ENCODE measurements at places on chromosomes 4 and X.

DNA sequence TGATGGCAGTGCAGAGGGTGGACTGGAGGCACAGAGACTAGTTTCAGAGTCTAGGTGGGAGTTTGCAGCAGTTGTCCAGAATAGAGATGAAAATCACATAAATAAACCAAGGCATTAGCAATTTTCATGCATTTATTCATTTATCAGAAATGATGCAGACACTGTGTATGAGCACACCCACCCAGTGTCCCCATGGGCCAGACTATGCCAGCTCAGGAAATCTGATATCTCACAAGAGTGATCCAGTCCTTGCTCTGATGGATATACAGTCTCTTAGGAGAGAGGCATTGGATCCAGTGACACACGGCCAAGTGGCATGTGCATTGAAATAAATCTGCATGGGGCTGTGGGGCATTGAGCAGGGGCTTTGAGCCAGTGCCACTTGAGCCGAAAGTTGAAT is 228.2 kb downstream of the FRMPD4 start:
- DNase-seq: no peak

GRCh38 chr4:143736861-143737260 is 36.4 kb upstream of the FREM3 start:
- no peak for DNase-seq

DNA sequence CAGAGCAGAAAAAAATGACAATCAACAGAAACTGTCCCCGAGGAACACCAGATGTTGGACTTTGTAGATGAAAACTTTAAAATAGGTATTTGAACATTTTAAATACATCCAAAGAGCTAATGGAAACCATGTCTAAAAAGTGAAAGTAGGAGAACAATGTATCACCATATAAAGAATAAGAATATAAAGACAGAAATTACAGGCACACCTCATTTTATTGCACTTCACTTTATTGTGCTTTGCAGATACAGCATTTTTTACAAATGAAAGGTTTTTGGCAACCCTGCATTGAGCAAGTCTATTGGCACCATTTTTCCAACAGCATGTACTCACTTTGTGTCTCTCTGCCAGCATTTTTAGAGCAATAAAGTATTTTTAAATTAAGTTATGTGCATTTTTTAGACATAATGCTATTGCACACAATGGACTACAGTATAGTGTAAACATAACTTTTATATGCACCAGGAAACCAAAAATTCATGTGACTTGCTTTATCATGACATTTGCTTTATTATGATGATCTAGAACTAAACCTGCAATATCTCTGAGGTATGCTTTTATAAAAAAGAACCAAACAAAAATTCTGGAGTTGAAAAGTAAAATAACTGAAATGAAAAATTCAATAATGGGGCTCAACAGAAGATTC is 212.4 kb upstream of the CASK start:
- no peak for DNase-seq

DNA sequence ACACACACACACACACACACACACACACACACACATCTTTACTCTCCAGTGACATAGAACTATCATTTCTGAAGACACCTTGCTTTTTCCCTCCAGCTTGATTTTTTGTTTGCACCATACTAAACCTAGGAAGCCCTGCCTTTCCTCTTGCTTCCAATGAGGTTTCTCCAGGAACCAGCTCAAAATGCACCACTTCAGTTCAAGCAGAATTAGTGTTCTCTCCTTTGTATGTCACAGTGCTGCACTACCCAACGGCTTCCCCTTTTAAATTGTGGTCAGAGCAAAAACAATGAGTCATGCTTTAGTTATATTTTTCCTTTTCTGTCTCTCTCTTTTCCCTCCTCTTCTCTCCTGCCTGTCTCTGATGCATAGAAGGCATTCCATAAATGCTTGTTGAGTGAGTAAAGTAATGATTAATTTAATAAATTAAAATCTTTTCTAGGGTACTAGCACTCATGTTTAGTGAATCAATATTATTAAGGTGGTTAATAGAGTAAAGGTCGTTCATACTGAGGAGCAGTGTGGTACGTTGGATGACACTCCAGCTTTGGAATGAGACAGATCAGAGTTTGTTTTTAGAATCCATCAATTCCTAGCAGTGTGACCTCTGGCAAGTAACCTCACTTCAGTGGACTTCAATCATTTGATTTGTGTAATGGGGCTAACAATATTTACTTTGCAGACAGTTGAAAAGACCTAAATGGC is 5.9 kb downstream of the RTL3 start:
- DNase-seq: peak; percentile 84

DNA sequence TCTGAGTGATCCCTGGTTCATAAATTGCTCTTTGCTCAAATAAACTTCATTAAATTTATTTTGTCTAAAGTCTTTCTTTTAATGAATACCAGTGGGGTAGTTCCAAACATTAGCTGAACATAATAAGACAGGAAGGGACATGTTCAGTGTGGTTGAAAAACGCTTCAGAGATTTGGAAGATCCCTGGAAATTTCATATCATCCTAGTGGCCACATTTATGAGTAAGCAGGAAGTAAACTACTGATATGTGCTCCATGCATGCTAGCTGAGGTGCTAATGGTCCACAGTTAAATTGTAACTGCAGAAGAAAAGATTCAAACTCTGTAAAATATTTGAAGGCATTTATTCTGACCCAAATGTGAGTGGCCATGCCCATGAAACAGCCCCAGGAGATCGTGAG is 1328.7 kb downstream of the ADGRL3 start:
- no peak for DNase-seq

DNA sequence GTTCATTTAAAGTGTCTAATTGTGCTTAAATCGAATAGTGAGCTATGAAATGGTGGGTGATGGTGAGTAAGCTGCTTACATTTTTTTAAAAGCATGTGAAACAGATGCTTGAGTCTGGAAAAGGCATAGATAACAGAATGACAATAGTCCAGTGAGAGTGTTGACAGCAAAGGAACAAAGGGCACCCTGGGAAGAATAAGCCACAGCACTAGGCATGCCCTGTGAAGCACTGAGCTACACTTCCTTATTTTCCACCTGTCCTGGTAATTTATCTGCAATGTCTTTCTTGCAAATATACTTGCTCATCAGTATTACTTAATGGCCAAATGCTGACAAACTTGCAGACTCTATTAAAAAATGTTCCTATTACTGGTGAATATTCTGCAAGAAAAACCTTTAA is 168.7 kb downstream of the PRDM5 start:
- DNase-seq: no peak
